ENCODE measurements at places on chromosomes 5 and 9.

- no peak for DNase-seq
Observed at GRCh38 chr9:124348831-124349230, 66.4 kb downstream of the PSMB7 start.

DNA sequence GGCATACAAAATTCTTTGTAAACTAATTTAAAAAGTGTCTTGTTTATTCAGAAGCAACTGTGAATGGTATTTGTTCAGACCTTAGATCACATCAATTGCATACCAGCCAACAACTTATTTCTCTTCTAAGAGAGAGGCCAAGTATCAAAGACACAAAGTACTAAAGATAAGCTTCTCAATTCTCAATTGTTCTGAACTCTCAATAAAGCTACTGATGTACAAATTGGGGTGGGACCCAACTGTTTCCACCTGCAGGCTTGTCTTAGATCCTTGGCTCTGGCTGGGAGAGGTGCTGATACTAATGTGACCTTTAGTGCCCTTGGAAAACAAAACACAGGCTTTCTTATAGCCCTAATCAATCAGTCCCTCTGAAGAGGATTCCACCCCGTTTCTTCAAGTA is 22.1 kb downstream of the XRCC4 start:
- DNase-seq, result no peak

DNA sequence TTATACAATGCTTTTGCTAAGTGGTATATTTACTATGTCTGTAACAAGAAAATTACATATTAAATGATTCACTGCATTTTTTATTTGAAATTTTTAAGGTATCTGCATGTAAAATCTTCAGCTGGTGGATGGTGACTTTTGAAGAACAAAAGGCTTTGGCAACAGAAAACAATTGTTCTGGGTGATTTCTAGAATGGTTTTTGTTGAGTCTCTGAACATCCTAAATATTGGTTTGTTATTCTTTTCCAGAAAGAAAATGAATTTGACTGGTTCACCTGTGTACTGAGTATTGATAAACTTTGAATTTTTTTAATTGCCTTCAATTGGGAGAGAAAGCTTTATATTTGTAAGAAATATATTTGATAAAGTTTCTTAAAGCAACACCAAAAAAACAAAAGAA is 35.2 kb downstream of the ERAP1 start:
- DNase-seq, result no peak

DNA sequence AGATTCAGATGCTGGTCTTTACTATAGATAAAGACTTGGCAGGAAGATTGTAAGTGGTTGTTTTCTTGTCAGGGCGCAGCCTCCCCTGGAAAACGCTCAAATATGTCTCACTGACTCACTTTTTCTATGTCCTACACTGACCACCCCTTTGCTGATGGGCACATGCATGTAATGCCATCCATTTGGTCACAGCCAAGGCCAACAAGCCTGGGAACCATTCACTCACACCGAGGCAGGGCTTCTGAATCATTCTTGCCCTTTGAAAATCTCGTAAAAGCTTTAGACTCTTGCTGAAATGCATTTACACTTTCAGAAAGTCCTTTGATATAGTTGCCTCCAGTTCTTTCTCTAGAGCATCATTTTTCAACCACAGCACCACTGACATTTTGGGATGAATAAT is 249.4 kb downstream of the ACTL7B start:
- DNase-seq, result no peak

DNA sequence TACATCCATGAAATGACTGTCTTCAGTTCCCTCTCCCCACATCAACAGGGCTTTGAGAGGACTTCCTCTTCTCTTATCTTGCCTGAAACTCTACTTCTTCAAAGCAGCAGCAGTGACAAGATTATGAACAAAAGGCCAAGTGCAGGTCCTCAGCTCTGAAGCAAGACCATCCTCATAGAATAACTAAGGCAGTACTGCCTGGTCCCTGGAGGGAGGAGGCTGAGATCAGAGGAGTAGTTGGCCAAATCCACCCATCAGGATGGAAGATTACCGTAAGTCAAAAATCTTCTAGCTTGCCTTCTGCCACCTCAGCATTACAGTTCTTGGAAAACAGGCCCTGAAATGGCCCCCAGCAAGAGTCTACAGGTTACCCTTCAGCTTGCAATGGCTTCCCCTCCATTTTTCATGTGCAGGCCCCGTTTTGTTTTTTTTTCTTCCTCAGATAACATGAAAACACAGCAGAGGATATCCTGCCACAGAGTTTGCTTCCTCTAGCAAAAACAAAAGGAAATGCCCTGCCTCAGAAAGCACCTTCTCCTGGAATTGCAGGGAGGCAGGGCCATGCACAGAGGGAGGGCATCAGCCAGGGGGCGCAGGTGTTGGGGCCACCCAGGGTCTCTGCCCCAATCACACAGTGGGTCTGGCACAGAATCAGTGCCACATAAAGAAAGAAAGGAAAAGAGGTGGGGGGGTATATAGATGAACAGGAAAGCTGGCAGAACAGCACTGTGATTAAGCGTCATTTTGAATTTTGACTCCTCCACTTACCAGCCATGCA is 40.0 kb downstream of the KLHL3 start:
- DNase-seq, result peak; percentile 0

DNA sequence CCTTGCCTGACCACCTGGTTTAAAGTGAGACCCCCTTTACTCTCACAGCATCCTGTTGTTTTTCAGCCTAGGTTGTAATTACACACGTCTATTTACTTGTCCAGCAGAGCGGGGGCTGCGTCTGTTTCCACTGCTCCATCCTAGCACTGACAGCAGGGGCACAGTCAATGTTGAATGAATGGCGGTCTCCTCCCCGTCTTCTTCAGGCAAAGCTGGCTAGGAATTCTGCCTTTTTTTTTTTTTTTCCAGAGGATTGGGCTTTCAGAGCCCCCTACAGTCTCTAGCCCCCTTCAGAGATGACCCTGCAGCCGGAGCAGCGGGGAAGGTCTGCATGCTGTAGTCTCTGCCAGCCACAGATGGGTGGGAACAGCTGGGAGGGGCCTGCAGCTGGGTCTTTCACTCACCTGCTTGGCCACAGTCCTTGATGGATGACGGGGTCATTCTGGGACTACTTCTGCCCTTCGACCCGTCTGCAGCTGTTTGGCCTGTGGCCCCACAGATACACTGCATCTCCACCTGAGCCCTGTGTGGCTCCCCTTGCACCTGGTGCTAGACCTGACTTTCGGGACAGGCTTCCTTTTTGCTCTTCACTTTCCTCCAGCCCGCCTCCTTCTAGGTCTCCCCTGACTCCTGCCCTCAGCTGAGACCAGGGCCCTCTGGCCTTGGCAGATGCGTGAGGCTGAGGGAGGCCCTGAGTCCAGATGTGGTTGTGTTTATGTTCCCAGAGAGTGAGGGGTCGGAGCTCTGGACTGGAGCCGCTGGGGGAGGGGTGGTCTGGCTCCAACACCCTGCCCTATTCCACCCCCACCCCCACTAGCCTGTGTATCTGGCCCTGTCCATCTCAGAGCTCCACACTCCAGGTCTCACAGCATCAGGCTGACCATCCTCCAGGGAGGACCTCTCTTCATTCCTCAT is 8.0 kb downstream of the PITX1 start:
- DNase-seq, result no peak

GRCh38 chr9:32247168-32247567 is 137.3 kb upstream of the ACO1 start:
- DNase-seq, result no peak

DNA sequence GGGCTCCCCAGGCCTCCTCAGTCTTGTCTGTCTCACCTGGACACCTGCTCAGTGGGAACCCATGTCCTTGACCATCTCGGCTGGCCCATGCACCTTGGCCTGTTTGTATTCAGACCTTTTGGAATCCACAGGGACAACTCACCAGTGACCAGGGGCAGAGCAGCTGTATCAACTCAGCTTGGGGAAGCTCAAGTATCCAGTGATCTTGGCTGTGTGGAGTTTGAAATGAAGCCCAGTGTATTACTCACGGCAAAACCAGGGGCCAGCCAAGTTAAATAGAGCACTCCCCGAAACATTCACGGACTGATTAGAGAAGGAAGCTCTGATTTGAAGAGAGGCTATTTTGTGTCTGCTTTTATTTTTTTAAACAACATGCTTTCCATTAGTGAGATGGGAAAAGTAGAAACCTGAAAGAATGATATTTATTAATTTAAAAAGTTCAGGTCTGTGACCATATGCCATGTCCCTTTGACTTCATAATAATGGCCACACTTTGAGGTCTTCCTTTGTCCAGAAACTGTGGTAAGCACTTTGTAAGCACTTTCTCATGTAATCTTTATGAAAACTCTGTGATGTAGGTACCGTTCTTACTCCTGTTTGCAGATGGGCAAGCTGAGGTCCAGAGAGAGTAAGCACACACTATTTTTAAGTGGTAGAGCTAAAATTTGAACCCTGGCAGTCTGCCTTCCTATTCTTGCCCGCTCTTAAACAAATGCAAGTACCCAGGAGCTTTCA is 656.5 kb downstream of the BNC2 start:
- no peak for DNase-seq

- DNase-seq, result no peak
Observed at GRCh38 chr5:159759791-159760290, 156.4 kb upstream of the ADRA1B start.

GRCh38 chr9:101508211-101508610 is 25.4 kb upstream of the RNF20 start:
- no peak for DNase-seq

GRCh38 chr5:137206030-137206715 is 293.0 kb downstream of the SPOCK1 start:
- no peak for DNase-seq

GRCh38 chr9:88590558-88591146 is 55.7 kb downstream of the NXNL2 start:
- no peak for DNase-seq

DNA sequence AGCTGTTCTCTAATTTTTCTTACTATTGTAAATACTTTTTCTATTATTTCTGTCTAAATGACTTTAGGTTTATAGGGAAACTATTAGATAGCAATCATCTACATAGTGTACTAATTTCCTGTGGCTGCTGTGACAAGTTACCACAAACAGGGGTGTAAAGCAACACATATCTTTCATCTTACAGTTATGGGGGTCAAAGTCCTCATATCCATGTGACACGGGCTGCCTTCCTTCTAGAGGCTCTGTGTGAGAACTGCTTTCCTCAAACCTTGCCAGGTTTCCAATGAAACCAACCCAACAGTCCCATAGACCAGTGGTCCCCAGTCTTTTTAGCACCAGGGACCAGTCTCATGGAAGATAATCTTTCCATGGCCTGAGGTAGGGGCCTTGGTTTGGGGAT is 189.1 kb downstream of the ROR2 start:
- DNase-seq, result no peak

DNA sequence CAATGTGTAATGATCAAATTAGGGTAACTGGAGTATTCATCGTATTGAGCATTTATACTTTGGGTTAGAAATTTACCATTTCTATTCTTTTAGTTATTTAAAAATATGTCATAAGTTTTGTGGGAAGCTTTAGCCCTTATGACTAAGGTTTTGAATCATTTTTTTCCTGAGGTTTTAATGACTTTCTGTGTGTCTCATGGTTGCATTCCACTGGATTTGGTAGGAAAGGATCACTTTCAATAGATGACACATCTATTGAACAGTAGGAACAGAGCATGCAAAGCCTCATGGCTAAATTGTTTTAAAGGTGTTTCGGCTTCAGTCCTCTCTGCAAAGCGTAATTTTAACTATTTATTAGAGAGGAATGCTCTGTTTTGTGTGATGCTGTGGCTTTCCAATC is 512.4 kb upstream of the CHD1 start:
- DNase-seq, result no peak

- no peak for DNase-seq
Observed at GRCh38 chr9:120202856-120203654, 376.9 kb downstream of the CDK5RAP2 start.

GRCh38 chr9:107693625-107694326 is 204.2 kb upstream of the KLF4 start:
- DNase-seq, result no peak

DNA sequence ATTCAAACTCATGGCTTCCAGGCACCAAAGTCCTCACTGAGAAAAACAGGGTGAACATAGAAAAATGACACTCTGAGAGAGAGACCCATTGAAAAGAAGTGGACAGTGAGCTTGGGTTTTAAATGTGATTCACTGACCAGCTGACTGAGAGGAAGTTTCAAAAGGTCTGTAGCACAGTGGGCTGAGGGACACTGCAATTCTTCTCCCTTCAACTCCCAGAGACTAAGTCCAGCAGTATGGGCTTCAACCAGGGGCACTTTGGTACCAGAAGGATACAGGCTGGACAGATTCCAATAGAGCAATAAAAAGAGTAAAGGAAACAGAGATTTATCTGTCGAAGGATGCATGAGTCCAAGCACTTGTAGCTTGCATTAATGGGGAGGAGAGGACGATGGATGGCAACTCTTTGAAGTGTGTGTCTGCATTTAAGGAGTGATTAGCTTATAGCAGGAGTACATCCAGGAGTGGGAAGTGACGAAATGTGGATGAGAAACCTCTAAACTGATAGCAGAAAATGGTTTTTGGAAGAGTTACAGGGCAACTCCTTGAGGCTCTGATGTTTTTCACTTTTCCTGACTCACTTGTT is 117.0 kb upstream of the ANKRD55 start:
- no peak for DNase-seq

DNA sequence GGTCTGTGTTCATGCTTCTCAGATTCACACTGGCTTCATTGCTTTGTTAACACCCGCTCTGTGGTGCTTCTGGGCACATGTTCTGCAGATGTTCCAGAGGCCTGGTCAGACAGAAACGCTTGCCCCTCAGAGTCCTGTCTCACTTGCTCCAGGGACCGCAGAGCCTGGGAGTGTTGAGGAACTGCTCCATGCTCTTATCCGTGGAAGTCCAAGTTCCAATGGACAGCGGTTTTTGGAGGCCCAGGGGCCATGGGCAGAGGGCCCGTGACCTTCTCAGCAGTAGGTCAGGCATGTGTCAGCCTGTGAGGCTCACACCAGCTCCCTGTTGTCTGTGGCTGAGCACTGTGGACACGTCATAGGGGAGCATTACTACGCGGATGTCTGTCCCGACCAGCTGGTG is 364.7 kb upstream of the IRX1 start:
- DNase-seq, result no peak

DNA sequence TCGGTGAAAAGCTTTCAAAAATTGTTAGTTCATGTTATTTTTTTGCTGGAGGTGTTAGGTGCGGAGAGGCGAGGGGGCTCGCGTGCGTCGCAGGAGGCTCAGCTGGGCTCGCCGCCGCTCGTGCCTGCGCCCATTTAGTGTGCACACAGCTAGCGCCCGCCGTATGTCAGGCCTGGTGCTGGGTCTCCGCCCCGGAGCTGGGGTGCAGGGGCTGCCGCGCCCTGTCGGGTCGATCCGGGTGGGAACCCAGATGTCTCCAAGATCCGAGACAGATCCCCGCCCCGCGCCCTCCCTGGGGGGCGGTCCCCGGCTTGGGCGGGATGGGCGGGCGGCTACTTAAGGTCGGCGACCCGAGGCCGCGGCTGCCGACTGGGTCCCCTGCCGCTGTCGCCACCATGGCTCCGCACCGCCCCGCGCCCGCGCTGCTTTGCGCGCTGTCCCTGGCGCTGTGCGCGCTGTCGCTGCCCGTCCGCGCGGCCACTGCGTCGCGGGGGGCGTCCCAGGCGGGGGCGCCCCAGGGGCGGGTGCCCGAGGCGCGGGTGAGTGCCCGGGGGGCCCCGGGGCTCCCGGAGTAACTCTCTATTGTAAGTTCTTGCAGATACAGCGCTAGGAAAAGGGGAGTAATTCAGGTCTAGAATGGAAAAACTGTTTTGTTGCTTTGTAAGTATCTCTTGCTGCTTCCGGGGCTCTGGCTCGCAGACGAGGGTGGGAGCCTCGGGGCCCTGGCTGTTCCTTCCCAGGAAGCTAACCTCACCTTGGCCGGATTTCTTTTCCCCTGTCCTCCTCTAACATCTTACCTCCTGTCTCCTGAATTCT is 31.7 kb downstream of the GSN start:
- no peak for DNase-seq

GRCh38 chr9:131976157-131977108 is 103.2 kb downstream of the MED27 start:
- DNase-seq, result no peak

- DNase-seq, result no peak
Observed at GRCh38 chr9:122144836-122145591, 14.6 kb downstream of the NDUFA8 start.
